Activated CD8-positive, alpha-beta memory T cell treated with anti-CD3 and anti-CD28 coated beads for 1 hour (primary cell): ENCODE measurements at places on chromosomes 12 and 14.

GRCh38 chr14:104101651-104102281, 16.3 kb downstream of the ASPG start:
- DNase-seq = no peak

DNA sequence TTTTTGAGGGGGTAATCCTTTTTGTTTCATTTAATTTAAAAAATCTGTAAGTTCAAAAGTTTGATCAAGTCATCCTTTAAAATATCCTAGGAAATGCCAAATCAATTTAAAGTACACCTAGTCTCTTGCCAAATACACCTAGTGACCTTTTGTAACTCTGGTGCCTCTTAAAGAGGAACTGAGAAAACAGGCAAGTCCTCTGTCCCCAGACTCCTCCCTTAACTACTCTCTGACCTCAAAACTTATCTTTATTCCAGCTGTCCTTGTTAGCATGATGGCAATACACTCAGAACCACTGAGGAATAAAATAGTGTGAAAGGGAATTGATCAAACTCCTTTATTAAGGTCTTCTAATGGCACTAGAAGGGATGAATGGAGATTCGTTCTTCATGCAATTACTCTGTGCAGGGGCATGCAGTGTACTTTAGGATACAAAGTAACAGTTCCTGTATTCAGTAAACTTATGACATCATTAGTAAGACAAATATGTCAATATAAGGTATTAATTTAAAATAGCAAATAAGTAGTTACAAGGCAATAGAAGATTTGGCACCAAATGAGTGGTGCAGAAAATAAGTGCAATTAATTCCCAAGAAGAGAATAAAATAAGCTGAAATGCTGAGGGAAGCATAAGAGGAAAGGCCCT, 3.3 kb downstream of the FAR2 start:
- DNase-seq = no peak

- DNase-seq = no peak
These were observed 23.9 kb downstream of the PRICKLE1 start for GRCh38 chr12:42565633-42566032.

DNA sequence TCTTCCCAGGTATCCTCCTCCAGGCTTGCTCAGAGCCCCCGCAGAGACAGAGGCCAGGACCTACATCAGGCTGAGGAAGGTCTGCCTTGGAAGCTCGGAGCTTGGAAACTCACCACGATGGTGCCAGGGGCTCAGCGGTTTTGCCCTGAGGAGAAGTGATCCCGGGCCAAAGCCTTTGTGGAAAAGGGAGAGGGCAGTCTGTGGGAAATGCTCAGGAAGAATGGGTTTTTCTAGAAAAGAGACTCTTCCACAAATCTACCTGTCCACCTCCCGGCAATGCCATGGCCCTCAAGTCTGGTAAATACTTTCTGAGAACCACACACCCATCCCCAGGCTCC, 8.0 kb downstream of the KRT2 start:
- DNase-seq = no peak

DNA sequence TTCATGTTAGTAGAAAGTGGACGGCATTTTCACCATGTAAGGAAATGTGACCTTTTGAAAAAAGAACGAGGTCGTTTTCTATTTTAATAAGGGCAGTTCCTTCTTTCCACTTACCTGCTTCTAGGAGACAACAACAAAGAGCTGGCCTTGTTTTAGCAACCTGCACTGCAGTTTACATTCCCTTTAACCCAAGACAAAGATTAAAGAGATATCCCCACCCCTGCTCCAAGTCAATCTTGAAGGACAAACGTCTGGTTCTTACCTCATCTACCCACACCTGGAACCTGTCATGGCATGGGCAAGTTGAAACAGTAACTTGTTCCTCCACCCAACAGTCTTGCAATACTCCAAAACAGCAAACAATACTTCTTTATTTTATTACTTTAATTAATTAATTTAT, 32.7 kb downstream of the ZCCHC8 start:
- no peak for DNase-seq
